ENCODE measurements at places on chromosomes 7 and 10.

DNA sequence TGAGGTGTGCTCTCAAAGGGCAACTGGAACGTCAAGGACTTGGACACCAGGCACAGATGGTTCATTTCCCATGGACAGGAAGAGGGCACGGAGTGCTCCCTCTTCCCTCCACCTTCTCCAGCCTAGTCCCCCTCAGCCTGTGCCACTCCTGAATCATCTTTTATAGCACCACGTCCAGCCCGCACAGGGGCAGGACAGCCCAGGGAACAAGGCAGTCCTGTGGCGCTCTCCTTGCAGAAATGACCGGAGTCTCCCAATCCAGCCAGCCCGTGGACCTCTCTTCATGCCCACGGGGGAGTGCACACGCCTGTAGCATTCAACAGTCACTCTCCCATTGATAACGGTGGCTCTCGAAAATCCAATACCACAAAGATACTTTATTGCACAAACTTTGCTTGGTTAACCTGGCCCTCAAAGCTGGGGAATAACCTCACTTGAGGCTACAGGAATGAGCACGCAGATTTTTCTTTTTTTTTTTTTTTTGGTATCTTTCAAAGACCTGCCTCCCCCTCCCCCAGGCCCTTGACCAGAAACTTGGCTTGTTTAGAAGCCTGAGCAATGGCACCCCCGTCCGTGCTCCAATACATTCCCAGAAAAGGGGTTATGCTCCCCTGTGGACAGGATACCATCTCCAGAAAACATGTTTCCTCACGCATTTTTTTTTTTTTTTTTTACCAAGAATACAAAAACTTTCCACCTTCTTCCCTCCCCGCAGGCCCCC lies 733 bp downstream of the PRKCQ start:
- no peak for DNase-seq

GRCh38 chr10:31536302-31536701 lies 217.3 kb downstream of the ZEB1 start:
- DNase-seq, result no peak

- no peak for DNase-seq
Measured at GRCh38 chr7:47946581-47947354, 1.5 kb downstream of the PKD1L1 start.

GRCh38 chr7:159098811-159099655 lies 45.6 kb downstream of the VIPR2 start:
- no peak for DNase-seq

DNA sequence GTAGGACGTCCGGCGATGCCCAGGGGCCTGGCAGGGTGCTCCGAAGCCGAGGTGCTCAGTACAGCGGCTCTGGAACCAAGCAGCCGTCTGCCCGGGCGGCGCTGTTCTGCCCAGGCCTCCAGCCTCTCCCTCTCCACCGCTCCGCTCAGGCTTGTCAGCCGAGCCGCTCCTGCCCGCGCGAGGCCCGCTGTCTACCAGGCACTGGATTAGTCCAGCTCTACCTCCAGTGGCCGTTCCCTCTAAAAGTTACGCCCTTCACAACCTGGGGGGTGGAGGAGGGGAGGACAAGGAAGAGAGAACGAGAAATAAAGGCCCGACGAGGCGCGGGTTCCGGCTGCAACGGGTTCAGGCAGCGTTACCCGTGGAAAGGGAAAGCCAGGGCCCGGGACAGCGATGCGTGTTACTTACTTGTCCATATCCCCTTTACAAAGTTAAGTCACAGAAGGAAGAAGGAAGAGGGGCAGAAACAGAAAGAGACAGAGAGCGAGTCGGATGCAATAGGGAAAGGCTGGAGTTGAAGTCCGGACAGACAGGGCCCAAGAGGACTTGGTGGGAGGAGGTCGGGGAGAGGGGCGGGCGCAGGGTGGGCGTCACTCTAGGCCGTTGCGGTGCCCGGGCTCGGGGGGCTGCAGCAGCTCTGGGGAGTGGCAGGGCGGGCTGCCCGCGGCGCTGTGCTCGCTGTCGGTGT lies 2.8 kb downstream of the SP8 start:
- DNase-seq, result no peak

GRCh38 chr10:122894261-122894944 lies 15.0 kb upstream of the FAM24B start:
- no peak for DNase-seq

- DNase-seq, result no peak
Measured at GRCh38 chr7:16708511-16708910, 45.0 kb upstream of the TSPAN13 start.

DNA sequence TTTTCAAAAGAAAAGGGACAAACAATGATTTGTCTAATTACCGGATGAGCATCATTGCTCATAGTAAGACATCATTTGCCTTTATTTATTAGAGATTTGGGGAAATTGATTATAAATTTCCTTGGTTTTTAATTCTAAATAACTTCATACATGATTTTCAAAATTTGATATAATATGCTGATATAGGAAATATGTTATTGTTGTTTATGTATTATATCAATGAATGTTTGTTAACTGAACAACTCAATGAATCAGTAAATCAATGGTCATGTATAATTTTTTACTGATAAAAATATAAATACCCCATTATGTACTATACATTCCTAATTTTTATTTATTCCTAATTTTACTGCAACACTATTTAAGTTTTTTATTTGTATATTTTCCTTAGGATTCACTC lies 257.3 kb downstream of the TSPAN12 start:
- no peak for DNase-seq

DNA sequence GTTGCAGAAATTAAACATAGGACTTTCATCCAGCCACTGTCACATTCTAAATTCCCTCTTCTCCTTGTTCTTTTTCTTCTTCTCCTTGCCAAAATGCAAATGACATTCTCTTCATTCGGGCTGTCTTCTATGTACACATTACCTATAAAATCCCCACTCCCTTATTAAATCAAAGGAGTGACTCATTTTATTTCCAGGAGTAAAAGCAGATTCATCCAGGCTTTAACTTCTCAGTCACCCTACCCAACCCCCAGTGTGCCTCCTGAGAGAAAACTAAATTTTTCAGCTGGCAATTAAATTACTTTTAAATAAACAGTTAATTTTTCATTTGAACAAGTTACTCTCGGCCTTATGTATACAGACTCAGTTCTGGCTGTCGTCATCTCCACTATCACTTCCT lies 223.9 kb upstream of the SHH start:
- DNase-seq, result no peak

DNA sequence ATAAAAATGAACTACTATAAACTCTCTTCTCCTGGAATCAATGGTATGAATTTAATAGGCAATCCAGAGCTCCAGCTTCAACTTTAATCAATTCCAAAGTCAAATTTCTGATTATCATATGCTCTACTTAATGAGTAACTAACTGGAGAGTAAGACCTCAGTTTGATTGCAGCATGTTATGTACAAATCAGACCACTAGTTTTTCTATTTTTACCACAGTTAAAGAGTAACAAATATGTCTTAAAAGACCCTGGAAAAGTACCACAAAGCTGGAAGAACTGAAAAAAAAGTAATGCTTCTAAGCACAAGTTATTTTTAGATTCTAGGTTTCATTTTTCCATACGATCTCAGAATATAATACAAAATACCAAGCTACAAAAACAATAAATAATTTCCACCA lies 56.0 kb upstream of the TNKS2 start:
- DNase-seq, result no peak
